T-helper 9 cell (primary cell): ENCODE measurements at places on chromosomes 7 and 10.

DNA sequence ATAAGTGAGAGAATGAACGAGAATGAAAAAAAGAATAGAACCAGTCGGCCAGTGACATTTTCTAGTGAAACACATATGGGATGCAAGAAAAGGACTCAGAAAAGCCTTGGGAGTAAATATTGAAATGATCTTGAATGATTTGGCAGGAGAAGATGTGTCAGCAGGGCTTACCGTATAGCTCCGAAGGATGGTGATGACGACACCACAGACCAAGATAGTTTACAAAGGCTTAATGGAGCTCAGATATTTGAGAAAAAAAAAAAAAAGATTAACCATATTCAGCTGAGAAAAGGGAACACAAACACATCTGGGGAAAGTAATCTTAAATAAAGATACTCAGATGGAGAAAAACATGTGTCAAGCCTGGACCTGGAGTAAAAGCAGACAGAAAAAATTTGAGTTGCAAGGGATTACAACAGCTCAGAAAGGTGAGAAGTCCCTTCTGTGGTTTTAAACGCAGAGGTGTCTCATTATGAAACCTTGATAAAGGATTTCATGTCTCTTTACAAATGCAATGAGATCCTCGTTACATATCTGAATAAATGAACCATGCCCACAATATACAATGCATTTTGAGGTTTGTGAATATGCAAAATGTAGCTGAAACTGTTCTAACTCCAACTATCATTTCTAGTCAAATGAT, 36.0 kb downstream of the DNAJB9 start:
- DNase-seq = no peak

GRCh38 chr7:13801669-13802068, 187.8 kb downstream of the ETV1 start:
- DNase-seq = no peak

- no peak for DNase-seq
Measured at GRCh38 chr7:152876749-152877148, 117.2 kb downstream of the ACTR3B start.

DNA sequence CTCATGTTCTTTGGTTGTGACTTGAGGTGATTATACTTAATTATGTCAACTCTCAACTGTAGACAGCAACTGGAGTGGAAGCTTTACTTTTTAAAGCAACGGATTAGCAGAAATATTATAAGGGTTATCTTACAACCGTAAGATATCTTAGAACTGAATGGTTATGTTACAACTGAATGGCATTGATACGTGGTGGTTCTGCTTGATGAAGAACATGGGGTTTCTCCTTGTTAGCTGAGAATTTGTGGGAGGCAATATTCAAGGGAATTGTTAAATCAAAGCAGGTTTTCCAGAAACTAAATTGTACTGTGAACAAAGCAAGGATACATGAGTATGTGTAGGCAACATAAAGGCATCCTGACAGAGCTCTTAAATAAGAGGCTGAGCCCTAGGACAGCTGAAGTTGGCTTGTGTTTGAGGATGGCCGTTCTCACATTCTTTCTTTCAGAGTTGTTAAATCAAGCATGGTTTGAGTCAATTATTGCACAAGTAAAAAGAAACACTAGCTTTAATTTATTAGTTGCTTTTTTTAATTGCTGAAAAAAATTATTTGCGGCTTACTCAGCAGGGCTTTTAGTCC, 350.0 kb downstream of the PLXDC2 start:
- DNase-seq = no peak

- DNase-seq = no peak
Measured at GRCh38 chr7:40899636-40900507, 765.1 kb downstream of the SUGCT start.

- DNase-seq = no peak
Measured at GRCh38 chr7:129265328-129265727, 40.5 kb downstream of the AHCYL2 start.

DNA sequence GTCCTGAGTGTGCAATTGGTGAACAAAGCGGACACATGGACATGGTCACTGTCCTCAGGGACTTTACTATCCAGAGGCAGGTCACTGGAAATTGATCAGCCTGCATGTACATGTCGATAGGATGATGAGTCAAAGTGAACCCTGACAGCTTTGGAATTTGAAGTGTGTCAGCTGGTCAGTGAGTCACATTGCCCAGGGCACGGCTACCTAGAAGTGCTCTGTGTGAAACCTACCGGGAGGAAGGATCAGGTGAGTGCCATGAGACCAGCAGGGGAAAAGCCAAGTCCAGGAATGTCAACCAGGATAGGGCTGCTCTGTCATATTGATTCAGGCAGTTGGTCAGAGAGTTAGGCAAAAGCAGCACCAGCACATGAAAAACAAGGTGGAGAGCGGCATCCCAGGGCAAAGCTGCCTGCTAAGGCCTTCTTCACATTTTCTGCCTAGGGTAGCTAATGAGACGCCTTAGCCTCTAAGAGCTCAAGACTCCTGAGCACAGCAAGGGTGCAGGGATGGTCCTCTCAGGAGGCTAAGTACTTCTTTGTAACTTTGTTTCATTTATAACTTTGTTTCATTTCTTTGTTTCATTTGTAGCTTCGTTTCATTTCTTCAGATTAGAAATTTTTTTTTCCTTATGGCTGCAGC, 19.4 kb upstream of the PDCD4 start:
- no peak for DNase-seq
